T-cell (primary cell): ENCODE measurements at places on chromosomes 3 and 15.
A peak's percentile ranks its signal among the peaks of the same experiment; 100 is the strongest.

DNA sequence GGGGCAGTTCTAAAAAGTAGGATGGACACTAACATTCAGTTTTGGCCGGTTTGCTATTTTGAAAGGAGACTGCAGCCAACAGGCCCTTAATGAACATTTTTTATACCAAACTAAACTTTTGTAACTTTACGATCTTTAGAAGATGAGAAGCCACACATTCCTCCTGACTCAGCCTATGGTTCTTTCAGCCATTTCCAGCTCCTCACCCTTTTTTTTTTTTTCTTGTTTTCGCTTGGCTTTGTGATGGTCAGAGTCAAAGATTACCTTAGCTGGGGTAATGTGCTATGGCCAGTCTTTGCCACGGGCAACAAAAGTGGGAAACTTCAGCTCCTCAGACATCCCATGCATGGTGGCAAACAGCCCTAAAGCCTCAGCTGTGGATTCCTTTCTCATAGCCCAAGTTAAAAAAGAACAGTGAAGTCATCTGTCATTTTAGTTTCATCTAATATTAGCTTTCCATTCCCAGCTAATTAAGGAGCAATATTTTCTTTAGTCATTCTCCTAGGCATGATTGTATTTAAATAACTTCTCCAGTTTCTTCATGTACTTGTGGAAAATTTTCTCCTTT lies 368.7 kb downstream of the MFSD1 start:
- H3K4me1 ChIP-seq: no peaks in the 10 kb centered on the region
- no peak overlapping the region for H3K4me3 ChIP-seq
- no peak for DNase-seq

- no peaks in the 10 kb centered on the region for H3K4me1 ChIP-seq
- H3K27me3 ChIP-seq: no peaks in the 10 kb centered on the region
- no peaks in the 10 kb centered on the region for H3K36me3 ChIP-seq
- no peak overlapping the region for H3K27ac ChIP-seq
- H3K4me3 ChIP-seq: no peak overlapping the region
Observed at GRCh38 chr15:91997163-91997562, 143.7 kb downstream of the SLCO3A1 start.

DNA sequence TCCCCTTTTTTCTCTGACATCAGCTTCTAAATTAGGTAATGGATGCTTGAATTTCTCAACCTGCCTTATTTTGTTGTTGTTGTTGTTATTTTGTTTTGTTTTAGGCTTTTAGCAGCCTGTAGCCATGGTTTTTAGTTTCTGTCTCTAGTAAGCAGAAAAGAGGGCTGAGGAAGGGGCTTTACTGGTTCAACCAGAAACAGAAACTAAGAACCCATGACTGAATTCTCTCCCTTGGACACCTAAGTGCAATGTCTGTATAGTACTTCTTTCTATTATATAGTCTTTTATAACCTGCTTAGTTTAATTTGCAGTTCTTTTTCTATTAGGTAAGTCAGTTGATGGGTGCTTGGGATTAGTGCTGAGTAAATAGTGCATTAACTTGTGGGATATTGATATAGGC lies 129.0 kb downstream of the BBX start:
- H3K4me1 ChIP-seq: no peaks in the 10 kb centered on the region
- no peaks in the 10 kb centered on the region for H3K36me3 ChIP-seq
- no peaks in the 10 kb centered on the region for H3K27me3 ChIP-seq
- DNase-seq: no peak
- no peak overlapping the region for H3K27ac ChIP-seq

GRCh38 chr3:123424321-123424998 lies 24.4 kb downstream of the ADCY5 start:
- H3K36me3 ChIP-seq: no peaks in the 10 kb centered on the region
- H3K27me3 ChIP-seq: no peaks in the 10 kb centered on the region
- H3K27ac ChIP-seq: no peak overlapping the region
- DNase-seq: no peak

DNA sequence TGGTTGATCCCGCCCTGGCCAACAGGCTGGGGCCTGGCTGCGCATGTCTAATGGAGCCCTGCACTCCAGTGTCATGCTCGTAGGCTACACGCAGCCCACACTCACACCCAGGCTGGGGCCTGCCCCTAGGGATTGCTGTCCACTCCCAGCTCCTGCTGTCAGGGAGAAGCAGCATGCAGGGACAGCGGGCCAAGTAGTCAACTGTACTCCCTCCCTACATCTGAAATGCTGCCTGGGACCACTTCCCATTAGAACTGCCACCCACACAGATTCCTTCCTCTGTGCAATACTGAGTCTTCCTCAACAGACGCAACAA lies 16.1 kb downstream of the ALS2CL start:
- no peak overlapping the region for H3K27ac ChIP-seq
- H3K27me3 ChIP-seq: peaks cover 5% of the 10 kb centered on the region
- no peaks in the 10 kb centered on the region for H3K4me1 ChIP-seq

- peak overlapping the region; percentile 76 for H3K4me3 ChIP-seq
- H3K4me1 ChIP-seq: peaks cover 22% of the 10 kb centered on the region
- no peaks in the 10 kb centered on the region for H3K27me3 ChIP-seq
Observed at GRCh38 chr3:18444595-18445400, 19.7 kb upstream of the SATB1 start.

GRCh38 chr3:133162670-133163305 lies 124.6 kb downstream of the TMEM108 start:
- no peaks in the 10 kb centered on the region for H3K36me3 ChIP-seq
- no peaks in the 10 kb centered on the region for H3K27me3 ChIP-seq
- H3K4me1 ChIP-seq: no peaks in the 10 kb centered on the region
- no peak for DNase-seq

DNA sequence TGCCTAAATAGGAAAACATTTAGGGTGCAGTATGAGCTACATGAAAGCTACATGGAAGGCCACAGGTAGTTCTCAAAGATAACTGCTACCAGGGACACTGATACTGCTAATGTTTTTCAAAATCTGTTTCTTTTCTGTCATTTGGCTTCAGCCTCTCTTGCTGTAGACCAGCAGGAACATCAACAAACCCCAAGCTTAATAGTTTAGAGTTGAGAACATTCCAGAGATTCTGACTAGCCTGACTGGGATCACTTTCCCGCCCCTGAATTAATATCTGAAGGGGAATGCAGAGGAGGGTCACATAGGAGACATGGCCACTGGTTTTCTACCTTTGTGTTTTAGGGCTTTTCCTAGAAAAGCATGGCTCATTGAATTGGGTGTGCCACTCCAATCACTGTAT lies 16.9 kb upstream of the C3orf38 start:
- no peaks in the 10 kb centered on the region for H3K36me3 ChIP-seq
- H3K4me3 ChIP-seq: no peak overlapping the region
- H3K4me1 ChIP-seq: no peaks in the 10 kb centered on the region
- H3K27ac ChIP-seq: no peak overlapping the region
- DNase-seq: no peak

GRCh38 chr3:8313560-8314267 lies 187.9 kb upstream of the LMCD1 start:
- no peak for DNase-seq
- H3K4me1 ChIP-seq: no peaks in the 10 kb centered on the region
- no peak overlapping the region for H3K27ac ChIP-seq
- no peaks in the 10 kb centered on the region for H3K27me3 ChIP-seq
- no peaks in the 10 kb centered on the region for H3K36me3 ChIP-seq

DNA sequence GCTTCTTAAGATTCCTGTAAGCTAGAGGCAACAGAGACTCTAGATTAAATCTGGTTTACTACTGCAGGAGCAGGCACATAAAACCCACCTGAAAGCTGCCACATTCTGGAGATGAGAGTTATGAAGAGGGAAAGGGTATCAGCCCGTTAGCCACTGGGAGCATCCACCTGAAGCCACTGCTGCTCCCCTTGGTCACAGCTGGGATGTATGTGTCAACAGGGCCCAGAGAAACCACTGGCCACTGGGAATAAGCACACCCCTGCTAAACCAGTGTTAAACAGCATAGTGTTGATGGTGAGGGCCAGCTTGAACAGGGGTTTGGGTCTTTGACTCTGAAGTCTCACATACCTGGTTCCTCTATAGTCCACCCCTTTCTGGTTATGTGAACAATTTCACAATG lies 10.9 kb downstream of the SLCO2A1 start:
- no peaks in the 10 kb centered on the region for H3K4me1 ChIP-seq
- no peaks in the 10 kb centered on the region for H3K27me3 ChIP-seq
- no peak for DNase-seq
- no peak overlapping the region for H3K4me3 ChIP-seq
- no peaks in the 10 kb centered on the region for H3K36me3 ChIP-seq

- no peak overlapping the region for H3K27ac ChIP-seq
- no peak for DNase-seq
- H3K4me3 ChIP-seq: no peak overlapping the region
- no peaks in the 10 kb centered on the region for H3K36me3 ChIP-seq
- H3K4me1 ChIP-seq: no peaks in the 10 kb centered on the region
Observed at GRCh38 chr3:152586974-152587373, 248.0 kb upstream of the P2RY1 start.

DNA sequence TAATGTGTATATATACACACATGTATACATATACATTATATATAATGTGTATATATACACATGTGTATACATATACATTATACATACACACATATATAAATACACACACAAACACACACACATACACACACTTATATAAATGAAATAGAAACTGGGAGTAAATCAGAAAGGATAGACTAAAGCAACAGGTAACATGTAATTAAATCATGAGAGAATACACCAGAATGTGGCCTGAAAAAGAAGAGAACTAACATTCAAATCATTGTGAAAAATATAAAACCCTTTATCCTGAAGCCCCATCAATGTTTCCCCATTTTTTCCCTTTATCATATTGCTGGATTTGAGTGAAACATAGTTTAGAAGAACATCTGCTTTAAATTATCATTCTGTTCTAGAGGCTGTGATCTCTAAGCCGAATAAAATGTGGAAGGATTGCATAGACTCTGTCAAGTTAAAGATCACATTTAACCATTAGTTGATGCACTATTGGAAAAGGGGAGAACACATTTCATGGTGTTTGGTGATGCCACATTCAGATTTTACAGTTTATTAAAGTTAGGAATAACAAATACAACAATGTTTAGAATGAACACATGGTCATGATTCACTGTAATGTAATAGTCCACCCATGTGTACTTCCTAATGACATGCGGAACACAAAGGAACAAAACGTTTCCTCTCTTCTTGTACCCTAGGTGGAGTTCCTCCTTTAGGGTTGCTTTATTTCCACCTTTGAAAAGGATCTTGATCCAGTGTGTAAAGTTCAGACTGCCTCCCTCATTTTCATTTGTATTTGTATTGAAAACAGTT lies 12.5 kb upstream of the THRB start:
- no peaks in the 10 kb centered on the region for H3K36me3 ChIP-seq
- DNase-seq: no peak
- no peak overlapping the region for H3K27ac ChIP-seq
- no peak overlapping the region for H3K4me3 ChIP-seq
- no peaks in the 10 kb centered on the region for H3K27me3 ChIP-seq

GRCh38 chr3:187931101-187931500 lies 185.8 kb upstream of the BCL6 start:
- H3K4me1 ChIP-seq: peaks cover 17% of the 10 kb centered on the region
- no peak overlapping the region for H3K27ac ChIP-seq
- H3K27me3 ChIP-seq: no peaks in the 10 kb centered on the region
- H3K36me3 ChIP-seq: no peaks in the 10 kb centered on the region

GRCh38 chr3:53255423-53255774 lies 423 bp downstream of the TKT start:
- peaks cover 16% of the 10 kb centered on the region for H3K4me1 ChIP-seq
- H3K27me3 ChIP-seq: no peaks in the 10 kb centered on the region
- H3K4me3 ChIP-seq: peak overlapping the region; percentile 91
- H3K27ac ChIP-seq: peak overlapping the region; percentile 49
- peak; percentile 35 for DNase-seq
- no peaks in the 10 kb centered on the region for H3K36me3 ChIP-seq

- peaks cover 16% of the 10 kb centered on the region for H3K36me3 ChIP-seq
- no peaks in the 10 kb centered on the region for H3K27me3 ChIP-seq
- DNase-seq: no peak
- H3K4me1 ChIP-seq: peaks cover 2% of the 10 kb centered on the region
Observed at GRCh38 chr3:45826908-45827307, 15.0 kb downstream of the LZTFL1 start.

DNA sequence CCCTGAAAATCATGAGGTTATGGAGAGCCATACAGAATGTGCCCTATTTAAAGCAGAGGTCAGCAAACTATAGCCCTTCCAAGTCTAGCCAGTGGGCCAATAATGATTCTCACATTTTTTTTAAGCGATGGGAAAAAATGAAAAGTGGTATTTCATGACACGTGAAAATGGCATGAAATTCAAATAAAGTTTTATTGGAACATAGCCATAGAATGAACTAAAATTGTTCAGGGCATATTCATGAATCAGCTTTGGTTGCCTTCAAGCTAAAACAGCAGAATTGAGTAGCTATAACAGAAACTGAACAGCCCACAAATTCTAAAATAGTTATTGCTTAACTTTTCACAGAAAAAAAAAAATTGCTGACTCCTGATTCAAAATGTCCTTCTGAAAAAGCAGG lies 104.5 kb downstream of the TFG start:
- no peaks in the 10 kb centered on the region for H3K27me3 ChIP-seq
- H3K27ac ChIP-seq: no peak overlapping the region
- H3K4me3 ChIP-seq: no peak overlapping the region
- H3K36me3 ChIP-seq: no peaks in the 10 kb centered on the region
- DNase-seq: no peak

- H3K27ac ChIP-seq: no peak overlapping the region
- DNase-seq: no peak
- no peak overlapping the region for H3K4me3 ChIP-seq
Observed at GRCh38 chr15:58258501-58259292, 120.5 kb downstream of the AQP9 start.
